ENCODE measurements at places on chromosomes 1 and 21.

DNA sequence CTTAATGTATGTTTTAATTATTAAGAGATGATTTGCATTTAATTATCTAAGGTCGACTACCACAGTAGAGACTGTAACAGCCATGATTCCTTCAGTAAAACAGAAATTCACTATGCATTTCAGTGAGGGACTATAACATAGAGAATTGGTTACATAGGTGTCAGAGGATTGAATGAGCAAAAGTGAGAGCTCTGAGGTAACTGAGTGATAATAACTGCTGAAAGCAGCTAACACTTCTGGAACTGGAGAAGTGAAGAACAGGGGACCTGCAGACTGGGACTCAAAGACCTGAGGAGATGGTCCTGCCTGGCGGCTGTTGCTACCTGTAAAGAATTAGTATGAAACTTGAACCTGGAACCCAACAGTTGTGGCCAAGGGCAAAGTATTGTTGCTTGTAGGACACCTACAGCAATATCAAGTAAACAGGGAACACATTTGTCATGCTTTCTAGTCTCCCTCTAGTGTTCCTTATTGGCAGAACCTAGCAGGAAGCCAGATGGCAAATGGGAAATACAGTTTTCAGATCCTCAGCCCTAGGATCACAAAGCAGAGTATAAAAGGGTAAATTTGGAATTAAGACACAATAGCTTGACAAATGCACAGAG lies 110.6 kb downstream of the HS2ST1 start:
- peak; percentile 6 for DNase-seq

DNA sequence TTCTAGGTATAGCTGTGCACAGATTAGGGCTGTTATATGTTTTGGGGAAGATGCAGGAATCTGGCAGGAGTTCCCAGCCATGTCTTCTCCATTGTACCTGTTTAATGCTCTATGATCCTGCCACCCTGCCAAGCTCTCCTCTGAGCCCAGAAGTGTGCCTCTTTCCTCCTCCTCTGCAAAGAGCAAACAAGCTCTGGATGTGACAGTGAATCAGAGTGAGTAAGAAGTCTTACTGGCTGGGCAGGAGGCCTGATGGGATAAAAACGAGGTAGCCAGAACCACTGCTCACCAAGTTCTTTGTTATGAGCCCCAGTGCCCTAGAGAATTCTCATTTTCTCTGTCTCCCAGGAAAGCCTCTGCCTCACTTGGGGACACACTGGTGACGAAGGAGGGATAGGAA lies 69.0 kb downstream of the BRINP2 start:
- no peak for DNase-seq

DNA sequence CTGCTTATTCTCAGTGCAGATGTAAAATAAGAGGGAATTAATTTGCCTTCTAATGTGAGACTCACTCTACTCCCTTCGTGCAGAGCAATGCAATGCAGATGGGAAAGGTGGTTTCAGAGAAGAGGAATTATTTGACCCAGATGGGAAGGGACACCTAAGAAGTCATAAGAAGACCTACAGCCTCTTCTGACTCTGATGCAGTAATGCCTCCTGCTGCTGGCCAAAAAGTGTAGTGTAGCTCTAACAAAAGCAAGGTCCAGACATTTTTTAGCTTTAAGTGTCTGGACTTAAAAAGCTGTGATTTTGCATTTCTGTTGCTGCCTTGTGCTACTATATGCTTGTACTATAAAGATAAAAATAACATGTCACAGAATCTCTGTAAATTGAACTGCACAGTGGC lies 501.4 kb downstream of the TTLL7 start:
- DNase-seq = no peak

GRCh38 chr21:46188226-46189212 lies 4.3 kb upstream of the SPATC1L start:
- peak; percentile 52 for DNase-seq

DNA sequence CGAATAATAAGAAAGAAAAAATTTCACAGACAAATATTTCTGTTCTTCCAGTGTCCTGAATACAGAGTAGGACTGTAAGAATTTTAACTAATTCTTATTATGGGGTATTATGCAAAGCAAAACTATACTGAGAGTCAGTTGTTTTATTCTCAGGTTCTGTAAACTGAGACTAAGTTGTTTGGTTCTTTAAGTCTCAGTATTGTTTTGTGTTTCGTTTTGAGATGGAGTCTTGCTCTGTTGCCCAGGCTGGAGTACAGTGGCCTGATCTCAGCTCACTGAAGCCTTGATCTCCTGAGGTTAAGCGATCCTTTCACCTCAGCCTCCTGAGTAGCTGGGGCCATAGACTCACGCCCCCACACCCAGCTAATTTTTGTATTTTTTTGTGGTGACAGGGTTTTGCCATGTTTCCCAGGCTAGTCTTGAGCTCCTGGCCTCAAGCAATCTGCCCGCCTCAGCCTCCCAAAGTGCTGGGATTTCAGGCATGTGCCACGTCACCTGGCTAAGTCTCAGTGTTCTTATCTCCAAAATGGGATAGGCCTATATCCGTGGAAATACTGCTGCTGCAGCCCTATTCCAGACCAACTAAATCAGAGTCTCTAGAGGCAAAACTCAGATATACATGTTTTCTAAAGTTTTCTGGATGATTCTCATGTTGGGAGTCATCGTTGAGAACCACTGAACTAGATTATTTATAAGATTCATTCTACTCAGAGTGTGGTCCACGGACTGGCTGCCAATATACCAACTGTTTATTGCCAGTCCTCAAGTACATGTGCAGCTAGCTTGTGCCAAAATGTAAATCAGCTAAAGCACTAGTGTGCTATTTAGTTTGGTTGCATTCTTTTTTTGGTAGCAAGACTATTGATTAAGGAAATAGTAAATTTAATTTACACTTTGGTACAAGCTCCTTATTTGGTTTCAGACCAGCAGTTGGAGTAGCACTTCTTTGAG lies 116.6 kb downstream of the HS2ST1 start:
- no peak for DNase-seq

- DNase-seq = no peak
Observed at GRCh38 chr1:179744401-179745130, 1.5 kb downstream of the FAM163A start.

DNA sequence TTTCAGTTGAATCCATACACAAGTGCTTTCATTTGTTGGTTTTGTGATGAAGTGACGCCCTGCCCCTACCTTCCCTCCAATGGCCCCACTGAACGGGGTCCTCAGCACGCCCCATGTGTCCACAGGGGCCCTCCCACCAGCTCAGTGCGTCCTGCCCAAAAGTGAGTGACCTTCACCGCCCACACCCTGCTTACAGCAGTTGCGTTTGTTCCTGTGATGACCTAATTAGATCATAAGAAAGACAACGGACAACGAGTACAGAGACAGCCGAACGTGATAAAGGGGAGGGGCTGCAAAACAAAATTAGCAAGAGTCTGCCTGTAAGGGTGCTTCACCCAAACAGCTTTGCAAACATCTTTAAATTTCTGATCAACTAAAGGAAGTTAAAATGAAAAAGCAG lies 38.2 kb upstream of the RIPK4 start:
- DNase-seq = peak; percentile 3

DNA sequence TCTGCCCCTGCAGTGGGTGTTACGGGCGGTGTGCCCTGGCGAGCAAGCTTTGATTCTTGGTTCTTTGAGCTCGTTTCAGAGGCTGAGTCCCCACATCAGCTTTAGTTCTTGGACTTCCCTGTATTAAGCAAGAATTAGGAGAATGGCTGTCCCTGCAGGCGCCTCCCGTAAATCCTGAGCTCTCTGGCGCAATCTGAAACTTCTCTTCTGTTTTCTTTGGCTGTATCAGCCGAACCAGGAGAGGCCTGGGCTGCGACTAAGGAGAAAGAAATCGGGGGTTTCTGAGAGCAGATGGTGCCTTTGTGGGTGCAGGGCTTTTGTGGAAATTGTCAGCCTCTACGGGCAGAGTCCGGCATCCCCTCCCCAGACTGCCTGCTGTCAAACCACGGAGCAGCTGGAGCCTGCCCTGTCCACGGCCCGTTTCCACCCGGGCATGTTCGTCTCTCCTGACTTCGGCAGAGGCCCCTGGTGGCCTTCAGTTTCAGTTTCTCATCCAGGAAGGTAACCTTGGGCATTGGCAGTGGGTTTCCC lies 17.9 kb downstream of the CSTB start:
- peak; percentile 87 for DNase-seq

DNA sequence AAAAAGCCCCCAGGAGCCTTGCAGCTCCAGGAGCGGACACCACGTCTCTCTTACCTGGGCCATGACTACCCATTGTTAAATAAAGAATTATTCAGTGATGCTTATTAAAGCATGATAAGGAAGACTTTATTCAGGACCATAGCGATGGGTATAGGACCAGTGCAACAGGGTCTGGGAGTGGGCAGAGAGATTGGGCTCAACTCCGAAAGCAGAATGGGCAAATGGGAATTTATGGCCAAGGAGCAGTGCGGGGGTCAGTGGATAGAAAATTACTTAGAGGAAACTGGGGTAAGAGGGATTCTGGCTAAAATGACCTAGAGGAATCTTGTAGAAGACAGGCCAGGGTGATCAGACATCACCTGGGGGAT lies 580 bp upstream of the ATP5PO start:
- no peak for DNase-seq

GRCh38 chr1:151509350-151510019 lies 1.7 kb upstream of the CGN start:
- no peak for DNase-seq

GRCh38 chr1:242877229-242877628 lies 352.7 kb upstream of the PLD5 start:
- no peak for DNase-seq

DNA sequence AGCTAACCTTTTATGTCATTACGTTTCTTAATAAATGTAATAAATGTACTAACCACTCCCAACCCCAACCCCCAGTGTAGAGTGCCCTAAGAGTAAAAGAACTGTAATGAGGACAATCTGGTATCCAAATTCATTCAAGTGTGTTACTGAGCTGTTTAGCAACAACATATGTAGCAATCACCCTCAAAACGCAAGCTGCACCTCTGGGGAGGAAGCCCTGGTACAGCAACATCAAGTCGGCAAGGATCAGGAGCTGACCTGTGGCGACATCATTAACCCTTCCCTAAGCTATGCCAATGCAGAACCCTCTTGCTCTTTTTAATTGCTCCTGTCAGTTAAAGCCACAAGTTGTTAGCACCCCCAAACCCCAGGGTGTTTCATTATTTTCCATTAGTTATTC lies 47.1 kb downstream of the STX6 start:
- no peak for DNase-seq

DNA sequence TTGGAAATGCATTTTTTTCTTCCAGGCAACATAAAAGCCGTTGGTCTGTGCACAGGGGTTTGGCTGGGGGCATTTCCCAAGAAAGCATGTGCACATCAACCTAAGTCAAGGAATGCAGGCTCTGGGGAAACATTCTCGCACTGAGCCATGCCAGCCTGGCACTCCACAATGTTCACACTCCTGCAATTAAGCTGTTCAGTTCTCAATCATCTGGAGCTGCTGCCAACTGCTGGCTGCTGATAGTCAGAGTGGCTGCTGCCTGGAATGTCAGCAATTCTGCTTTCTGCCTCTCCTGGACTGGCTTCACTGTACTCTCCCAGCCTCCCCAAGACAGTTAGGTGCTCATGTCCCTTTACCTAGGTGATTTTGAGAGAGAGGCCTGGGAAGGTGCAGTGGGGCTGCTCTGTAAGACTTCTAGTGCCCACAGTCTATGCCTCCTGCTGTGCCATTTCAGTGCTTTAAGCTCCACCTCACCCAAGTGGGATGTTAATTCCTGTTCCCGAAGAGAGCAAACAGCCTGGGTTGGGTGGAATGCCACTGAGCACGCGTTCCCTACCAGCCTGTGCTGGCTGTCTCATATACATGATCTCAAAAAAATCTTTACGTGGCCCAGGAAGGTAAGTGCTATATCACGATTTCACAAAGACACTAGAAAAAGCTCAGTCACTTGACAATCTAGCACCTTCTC lies 131.7 kb downstream of the BRINP2 start:
- DNase-seq = no peak

- no peak for DNase-seq
Observed at GRCh38 chr1:210582205-210582970, 253.7 kb downstream of the HHAT start.

DNA sequence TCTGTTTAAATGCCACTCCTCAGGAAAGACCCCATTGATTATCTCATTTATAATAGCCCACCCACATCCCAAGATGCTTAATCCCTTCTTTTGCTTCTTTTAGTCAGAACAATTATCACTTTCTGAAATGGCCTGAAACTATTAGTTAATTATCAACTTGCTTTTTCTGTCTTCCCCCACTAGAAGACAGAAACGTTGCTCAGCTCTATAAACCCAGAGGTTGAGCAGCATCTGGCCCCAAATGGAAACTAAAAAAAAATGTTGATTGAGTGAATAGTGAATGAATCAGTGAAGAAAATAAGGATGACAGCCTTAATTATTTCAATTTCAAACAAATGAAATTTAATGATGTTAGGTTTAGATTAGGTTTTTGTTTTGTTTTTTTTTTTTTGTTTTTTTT lies 38.2 kb upstream of the PIGC start:
- no peak for DNase-seq

- DNase-seq = no peak
Observed at GRCh38 chr1:116919802-116920201, 10.1 kb downstream of the PTGFRN start.

GRCh38 chr1:115980998-115981993 lies 5.0 kb downstream of the SLC22A15 start:
- peak; percentile 60 for DNase-seq

DNA sequence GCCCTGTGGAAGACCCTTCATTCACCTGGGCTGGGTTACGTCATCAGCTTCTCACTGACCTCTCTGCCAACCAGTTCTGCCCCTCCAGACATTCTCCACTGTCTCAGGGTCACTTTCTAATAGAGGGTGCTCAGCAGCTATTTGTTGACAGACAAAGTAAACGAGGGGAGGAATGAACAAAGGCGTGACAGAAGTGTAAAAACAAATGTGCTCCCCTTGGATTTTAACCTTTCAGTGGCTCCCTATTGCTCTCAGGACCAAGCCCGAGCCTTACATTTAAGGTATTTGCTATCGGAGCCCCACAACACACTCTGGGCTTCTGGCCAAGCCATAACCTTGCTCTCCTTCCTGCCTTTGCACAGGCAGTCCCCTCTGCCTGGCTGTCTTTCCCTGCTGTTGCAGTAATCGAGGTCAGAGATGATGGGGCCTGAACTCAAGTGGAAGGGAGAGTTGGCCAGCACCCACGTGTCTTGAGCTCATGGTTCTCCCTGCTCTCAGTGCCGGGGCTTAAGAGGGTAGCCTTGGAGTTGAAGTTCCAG lies 9.3 kb upstream of the MARCKSL1 start:
- DNase-seq = peak; percentile 17

DNA sequence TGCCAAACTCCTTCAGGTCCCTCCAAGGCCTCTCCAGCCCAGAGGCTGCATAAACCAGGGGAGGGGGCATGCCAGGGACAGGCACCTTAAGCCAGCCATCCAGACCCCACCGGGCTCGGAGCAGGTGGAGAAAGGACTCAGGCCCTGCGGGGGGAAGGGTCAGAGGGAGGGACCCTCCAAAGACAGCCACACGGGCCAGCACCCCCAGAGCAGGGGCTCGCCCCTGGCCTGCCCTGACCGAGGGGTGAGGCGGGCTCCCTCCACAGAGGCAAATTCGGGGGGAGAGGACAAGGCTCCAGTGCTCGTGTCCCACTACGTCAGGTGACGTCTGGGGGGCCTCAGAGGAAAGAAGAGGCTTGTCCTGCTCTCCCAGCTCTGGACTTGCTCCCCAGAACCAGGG lies 8.2 kb downstream of the MEGF6 start:
- DNase-seq = no peak
